ENCODE measurements at places on chromosomes 2 and 18.

DNA sequence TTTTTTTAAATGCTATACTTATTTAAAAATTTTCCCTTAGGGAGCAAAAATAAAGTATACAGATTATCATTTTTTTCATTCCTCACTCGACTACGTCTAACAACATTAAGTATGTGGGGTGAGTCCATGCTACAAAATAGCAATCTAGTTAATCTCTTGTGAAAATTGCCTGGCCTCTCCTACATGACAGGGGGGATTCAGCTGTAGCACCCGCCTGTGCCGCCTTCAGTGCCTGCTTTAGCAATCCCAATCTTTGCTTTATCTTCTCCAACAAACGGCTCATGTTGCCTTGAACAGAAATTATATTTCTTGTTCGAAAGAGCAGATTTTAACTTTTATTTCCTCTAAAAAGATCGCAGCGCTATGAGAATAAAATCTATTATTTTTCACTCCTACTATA lies 2.4 kb upstream of the SOX11 start:
- no peak for DNase-seq

DNA sequence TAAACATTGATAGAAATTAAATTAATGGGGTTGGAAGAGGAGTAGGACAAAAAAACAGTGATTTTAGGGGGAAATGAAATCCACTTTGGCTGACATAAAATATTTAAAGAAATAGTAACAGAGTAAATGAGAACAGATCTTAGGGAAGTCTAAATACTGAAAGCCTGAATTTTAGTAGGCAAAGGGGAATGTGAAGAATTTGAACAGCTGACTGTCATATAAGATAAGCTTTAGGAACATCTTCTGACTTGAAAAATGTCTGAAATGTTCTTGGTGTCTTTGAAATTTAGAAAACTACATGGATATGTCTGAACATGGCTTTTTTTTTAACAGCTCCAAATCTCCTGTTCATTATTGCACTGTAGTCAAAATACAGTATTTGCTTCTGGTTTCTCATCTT lies 150.3 kb downstream of the CALCRL start:
- DNase-seq, result no peak

GRCh38 chr2:208654056-208654455 lies 247.5 kb downstream of the PTH2R start:
- DNase-seq, result no peak

GRCh38 chr18:56257205-56257604 lies 381.2 kb downstream of the TXNL1 start:
- DNase-seq, result peak; percentile 93

DNA sequence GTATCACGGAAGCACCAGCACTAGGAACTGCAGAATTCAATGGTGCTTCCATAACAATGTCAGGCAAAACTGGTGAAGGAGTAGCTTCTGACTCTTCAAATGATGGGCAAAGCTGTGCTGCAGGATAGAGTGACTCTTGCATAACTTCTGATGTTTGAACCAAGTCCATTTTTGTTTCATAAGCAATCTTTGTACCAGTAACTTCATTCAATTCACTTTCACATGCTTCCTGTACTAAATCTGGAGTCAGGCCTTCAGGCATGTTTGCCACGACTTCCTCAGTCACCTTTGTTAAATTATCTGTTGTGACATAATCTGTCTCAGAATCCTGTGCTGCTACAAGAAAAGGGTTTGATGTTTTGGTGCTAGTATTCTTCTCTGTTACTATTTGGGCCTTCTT lies 24.0 kb downstream of the RTN4 start:
- peak; percentile 33 for DNase-seq

DNA sequence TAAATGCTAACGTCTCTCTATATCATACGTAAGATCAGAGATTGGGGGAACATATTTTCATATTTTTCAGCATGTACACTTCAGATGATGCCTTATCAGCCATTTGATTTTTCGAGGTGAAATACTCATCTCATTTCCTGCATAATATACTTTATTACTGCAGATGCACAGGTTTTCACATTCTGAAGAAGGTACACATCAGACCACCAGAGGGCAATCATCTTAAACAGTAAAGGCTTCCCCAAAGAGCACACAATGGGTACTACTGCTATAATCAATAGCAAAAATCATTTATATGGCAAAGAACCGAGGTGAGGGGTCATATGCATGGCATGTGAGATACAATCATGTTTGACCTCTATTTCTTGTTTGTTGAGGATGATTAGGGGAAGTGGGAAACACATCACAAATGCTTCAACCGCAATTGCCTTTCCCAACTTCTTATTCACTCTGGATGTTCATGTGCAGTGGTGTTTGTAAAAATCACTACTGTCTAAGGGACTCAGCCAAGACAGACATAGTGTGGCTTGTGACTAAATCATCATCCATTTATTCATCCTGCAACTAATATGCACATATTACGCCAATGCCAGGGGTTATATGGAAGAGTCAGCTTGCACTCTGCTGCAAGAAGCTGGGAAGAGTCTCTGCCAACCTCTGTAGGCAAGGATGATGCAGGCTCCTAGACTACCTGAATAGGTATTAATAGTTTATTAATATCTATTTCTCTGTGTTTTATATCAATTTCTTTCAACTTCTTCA lies 118.7 kb downstream of the EPB41L3 start:
- DNase-seq, result peak; percentile 45

DNA sequence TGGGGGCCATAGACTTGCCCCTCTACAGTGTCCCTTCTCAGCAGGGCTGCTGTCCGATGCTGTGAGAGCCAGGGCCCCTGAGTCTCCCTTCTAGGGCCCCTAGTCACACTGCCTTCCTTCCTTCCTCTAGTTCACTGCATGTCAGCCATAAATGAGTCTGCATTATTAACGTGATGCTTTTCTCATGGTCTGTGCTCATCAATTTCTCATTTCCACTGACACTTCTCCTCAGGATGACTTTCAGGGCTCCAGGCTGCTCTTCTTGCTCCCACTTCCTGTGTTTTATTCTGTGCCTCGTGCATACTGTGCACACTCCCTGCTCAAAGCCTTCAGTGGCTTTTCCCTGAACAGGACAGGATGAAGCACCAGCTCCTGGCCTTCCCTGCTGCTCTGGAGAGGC lies 146.5 kb downstream of the FAM210A start:
- no peak for DNase-seq

DNA sequence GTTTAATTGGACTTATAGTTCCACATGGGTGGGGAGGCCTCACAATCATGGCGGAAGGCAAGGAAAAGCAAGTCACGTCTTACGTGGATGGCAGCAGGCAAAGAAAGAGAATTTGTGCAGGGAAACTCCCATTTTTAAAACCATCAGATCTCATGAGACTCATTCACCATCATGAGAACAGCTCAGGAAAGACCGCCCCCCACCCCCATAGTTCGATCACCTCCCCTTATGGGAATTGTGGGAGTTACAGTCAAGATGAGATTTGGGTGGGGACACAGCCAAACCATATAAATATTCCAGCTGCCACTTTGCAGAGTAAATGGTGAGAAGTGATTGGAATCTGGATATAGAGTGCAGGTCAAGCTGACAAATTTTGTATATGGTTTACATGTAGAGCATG lies 187.4 kb downstream of the ARL4C start:
- no peak for DNase-seq

Measured in fibroblast of skin of right biceps (primary cell).